ENCODE measurements at places on chromosomes 1 and 21. TPM values are rescaled to one million over a fixed set of nuclear protein-coding genes. Genes with fewer than 3 reads are reported as not detected.

The SEC16B gene
- not detected for total RNA-seq

The ADAMTS5 gene
- not detected for total RNA-seq

The RGS13 gene
- total RNA-seq, result 0.05 TPM

- no peaks in the 10 kb centered on the region for H3K27me3 ChIP-seq
- H3K36me3 ChIP-seq, result peaks cover 11% of the 10 kb centered on the region
- H3K4me3 ChIP-seq, result peak overlapping the region; percentile 43
- DNase-seq, result no peak
Observed at GRCh38 chr21:39346206-39346605, 2.7 kb downstream of the HMGN1 start.

DNA sequence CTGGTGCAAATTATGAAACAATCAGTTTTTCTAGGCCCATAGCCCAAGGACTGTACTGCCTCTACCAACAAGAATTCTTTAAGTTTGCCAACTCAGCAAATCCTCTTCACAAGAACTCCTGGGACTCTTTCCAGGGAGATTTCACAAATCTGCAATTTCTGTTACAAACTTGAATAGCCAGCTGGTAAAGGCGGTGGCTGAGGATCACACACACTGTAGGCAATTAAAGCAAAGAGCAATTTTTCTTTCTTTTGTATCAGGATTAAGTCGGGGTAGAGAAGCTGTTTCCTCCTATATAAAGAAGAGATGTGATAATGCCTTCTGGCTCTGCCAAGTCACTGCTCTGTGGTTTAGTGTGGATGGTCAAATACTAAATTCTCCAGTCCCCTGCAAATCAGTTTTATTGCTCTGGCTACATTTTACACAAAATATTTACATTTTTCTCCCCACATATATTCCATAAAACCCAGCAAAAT is 1.7 kb downstream of the ALDH9A1 start:
- DNase-seq, result no peak
- H3K4me3 ChIP-seq, result peak overlapping the region; percentile 98
- H3K4me1 ChIP-seq, result peaks cover 30% of the 10 kb centered on the region
- peaks cover 2% of the 10 kb centered on the region for H3K36me3 ChIP-seq
- H3K27ac ChIP-seq, result peak overlapping the region; percentile 97
- no peaks in the 10 kb centered on the region for H3K27me3 ChIP-seq
